ENCODE measurements at places on chromosomes 7 and 10.

DNA sequence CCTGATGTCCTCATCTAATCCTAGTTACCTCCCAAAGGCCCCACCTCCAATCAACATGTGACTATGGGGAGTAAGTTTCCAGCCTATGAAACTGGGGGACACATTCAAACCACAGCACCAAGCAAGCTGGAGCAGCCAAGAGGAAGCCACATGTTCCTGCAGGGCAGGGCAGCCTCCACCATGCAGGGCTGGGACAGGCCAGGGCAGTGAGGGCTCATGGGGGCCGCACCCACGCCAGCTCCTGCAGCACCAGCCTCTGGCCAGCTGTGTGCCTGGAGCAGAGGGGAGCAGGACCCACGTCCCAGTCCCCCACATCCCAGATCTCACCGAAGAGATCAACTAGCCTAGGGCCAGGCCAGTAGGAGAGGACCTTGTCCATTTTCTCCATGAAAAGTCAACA lies 85.9 kb upstream of the INSIG1 start:
- no peak for DNase-seq

- DNase-seq = no peak
These were observed 103.7 kb upstream of the IFRD1 start for GRCh38 chr7:112346381-112347060.

DNA sequence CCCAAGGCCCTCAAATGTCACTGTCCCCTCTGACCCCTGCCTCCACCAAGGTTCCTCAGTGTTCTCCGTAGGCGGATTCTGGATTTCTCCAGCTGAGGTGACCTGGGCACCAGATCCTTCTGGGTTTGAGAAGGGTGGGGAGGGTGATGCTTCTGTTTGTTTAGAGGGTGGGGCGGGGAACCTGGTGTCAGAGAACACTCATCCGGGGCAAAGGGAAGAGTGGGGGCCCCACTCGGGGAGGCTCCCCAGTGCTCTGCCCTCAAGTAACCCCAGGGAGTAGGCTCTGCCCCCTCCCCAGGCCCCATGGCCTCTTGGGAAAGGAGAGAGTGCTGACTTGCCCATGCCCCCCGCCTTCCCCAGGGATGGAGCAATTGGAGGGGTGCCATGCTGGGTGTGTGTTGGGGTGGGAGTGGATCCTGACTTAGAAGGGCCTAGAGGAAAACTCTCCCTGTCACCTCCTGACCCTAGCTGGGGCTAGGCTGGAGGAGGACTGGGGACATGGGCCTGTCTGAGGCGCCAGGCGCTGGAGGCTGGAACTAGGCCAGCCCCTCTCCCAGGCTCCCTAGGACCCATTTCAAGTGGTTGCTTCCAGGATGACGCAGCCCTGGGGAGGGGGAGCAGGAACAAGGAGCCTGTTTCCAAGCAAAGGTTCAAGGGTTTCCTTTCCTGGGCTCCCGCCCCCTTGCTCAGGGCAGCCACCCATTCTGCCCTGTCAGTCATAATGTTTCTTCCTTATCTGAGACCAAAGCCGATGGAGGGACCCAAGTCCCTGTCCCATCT lies 27.9 kb downstream of the KAZALD1 start:
- DNase-seq = no peak

DNA sequence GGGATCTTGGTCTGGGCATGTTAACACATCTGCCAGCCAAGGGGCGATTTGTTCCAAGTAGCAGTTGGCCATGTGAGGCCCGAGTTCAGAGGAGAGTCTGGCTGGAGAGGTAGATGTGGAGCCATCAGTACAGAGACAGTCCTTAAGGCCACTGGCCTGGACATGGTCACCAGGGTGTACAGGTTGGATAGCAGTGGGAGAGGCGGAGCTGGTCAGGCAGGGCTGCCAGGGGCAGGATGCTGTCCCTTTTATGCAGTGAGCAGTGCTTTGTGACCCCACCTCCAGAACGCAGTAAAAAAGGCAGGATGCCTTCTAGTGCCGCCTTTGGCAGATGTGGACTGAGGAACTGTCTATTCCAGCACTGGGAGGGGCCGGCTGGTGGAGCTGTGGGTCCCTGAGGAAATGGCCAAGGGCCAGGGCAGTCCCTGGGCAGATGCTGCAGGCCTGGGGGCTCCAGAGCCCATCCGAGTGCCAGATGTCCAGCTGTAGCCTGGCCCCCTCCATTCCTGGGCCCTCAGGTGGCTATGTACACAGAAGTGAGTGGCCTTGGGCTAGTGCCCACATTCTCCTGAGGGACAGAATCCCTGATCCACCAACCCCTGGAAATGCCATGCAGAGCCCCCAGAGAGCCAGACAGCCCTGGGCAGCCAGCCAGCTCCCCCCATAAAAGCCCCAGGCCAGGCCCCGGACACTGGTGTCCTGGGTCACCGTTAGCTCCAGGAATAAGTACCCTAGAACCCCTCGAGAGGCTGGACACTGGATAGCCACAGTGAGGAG lies 17.2 kb upstream of the MYL7 start:
- DNase-seq = no peak

GRCh38 chr7:135950429-135950828 lies 26.7 kb downstream of the MTPN start:
- DNase-seq = no peak

All from BJ (cell line).